ENCODE measurements at places on chromosomes 13 and 19. TPM values are rescaled to one million over a fixed set of nuclear protein-coding genes. Genes with fewer than 3 reads are reported as not detected.

The ZNF816 gene
- 3.8 TPM for total RNA-seq

- H3K4me3 ChIP-seq: no peak overlapping the region
- H3K27ac ChIP-seq: no peak overlapping the region
- no peak for DNase-seq
- H3K4me1 ChIP-seq: peaks cover 5% of the 10 kb centered on the region
- H3K27me3 ChIP-seq: no peaks in the 10 kb centered on the region
Observed at GRCh38 chr13:73730014-73730413, 404.2 kb downstream of the KLF12 start.

DNA sequence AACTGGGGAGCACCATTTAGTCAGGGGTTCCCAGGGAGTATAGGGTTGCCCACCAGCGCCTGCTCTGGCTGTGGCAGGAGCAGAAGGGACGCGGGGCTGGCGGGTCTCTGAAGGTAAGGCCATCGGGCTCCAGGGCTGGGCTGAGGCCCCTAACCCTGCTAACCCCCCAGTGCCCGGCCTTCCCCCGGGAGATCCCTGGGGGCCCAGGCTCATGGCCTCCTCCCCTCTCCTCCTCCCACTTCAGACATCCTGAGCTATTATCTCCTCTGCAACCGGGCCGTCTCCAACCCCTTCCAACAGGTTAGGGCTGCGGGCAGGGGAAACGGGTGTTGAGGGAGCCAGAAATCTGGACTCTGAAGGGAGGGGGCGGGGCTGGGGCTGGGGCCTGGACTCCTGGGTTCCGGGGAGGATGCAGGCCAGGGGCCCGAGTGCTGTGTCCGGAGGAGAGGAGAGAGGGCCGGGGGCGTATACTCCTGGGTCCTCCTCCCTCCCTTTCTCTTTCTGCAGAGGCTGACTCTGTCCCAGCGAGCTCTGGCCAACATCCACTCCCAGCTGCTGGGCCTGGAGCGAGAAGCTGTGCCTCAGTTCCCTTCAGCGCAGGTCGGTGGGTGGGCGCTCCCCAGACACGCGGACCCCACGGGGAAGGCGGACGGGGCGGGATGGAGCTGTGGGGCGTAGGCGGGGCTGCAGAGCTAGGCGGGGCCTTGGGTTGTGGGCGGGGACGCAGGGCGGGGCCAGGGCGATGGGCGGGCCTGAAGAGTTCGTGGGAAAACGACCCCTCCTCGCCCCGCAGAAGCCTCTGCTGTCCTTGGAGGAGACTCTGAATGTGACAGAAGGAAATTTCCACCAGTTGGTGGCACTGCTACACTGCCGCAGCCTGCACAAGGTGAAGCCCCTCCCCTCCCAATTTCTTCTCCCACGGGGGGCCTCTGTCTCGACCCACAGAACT, 15.3 kb downstream of the TTYH1 start:
- no peaks in the 10 kb centered on the region for H3K4me1 ChIP-seq
- H3K27me3 ChIP-seq: peaks cover 19% of the 10 kb centered on the region
- H3K27ac ChIP-seq: no peak overlapping the region
- DNase-seq: no peak
- H3K36me3 ChIP-seq: no peaks in the 10 kb centered on the region
- no peak overlapping the region for H3K4me3 ChIP-seq

The NKG7 gene
- total RNA-seq: not detected

The ONECUT3 gene
- not detected for total RNA-seq

DNA sequence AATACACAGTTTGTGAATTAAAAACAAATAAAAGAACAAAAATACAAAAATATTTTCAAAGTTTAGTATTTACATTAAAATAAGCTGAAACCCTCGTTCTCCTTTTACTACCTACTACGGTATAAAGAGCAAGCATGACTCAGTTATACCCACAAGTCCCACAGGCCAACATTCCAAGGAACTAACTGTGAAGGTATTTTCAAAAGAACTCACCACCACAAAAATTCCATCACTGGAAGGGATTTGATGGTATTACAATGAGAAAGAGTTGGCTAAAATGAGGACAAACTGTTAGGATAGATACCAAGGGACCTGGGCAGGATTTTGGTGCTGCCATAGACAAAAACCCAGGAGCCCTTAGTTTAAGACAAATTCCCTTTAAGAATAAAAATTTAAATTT, 122.7 kb downstream of the TBC1D4 start:
- H3K27ac ChIP-seq: peak overlapping the region; percentile 73
- peaks cover 11% of the 10 kb centered on the region for H3K36me3 ChIP-seq
- peak overlapping the region; percentile 57 for H3K4me3 ChIP-seq
- peak; percentile 93 for DNase-seq

DNA sequence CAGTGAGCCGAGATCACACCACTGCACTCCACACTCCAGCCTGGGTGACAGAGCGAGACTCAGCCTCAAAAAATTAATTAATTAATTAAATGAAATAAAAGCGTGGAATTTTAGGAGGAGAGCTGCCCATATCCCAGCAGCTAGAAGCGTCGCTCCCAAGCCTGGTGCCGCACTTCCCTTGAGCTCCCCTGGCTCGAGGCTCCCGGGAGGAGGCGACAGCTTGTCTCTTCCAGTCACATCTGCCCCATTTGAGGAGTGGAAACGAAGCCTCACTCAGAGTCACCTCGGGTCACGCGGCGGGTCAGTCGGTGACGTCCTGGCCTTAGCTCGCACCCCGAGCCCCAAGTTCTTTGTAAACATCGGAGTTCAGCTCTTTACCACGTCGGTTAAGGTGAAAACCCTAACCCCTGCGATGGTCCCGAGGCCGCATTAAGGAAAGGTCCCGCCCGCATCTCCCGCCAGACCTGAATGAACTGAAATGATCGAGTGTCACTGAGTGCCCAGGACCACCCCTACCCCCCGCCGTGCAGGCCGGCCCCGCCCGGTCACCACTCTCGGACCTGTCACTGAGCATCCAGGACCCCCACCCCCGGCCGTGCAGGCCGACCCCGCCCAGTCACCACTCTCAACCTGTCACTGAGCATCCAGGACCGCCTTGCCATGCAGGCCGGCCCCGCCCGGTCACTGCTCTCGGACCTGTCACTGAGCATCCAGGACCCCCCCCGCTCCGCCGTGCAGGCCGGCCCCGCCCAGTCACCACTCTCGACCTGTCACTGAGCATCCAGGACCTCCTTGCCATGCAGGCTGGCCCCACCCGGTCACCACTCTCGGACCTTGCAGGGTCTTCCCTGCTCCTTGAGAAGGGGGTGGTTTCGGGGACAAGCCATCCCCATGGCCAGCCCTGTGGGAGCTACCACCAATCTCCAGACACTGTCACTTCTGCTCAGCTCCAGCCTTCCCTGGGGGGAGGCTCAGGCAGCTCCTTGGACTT, 176.9 kb downstream of the KDM4B start:
- peaks cover 8% of the 10 kb centered on the region for H3K27me3 ChIP-seq
- H3K27ac ChIP-seq: no peak overlapping the region
- no peaks in the 10 kb centered on the region for H3K4me1 ChIP-seq
- peaks cover 6% of the 10 kb centered on the region for H3K36me3 ChIP-seq
- H3K4me3 ChIP-seq: no peak overlapping the region
- no peak for DNase-seq

The ZNF177 gene
- 0.80 TPM for total RNA-seq

DNA sequence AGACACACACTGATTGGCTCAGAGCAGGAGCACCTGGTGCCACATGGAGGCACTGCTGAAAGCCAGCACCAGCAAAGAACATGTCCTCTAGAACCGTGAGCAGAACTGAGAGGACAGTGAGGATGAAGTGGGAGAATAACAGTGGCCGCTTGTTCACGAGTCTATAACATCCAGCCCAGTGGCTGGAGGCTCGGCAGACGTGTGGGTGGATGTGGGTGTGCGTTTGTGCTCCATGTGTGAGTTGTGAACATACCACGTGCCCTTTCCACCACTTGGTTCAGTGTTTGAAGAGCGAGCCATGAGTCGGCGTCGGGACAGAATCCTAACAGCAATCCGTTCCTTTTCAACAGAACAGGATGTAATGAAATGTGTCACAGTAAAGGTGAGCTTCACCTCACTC, 113.0 kb downstream of the SOX1 start:
- no peak overlapping the region for H3K4me3 ChIP-seq
- peaks cover 6% of the 10 kb centered on the region for H3K36me3 ChIP-seq
- DNase-seq: no peak
- no peaks in the 10 kb centered on the region for H3K4me1 ChIP-seq
- no peak overlapping the region for H3K27ac ChIP-seq
- H3K27me3 ChIP-seq: peaks cover 7% of the 10 kb centered on the region

DNA sequence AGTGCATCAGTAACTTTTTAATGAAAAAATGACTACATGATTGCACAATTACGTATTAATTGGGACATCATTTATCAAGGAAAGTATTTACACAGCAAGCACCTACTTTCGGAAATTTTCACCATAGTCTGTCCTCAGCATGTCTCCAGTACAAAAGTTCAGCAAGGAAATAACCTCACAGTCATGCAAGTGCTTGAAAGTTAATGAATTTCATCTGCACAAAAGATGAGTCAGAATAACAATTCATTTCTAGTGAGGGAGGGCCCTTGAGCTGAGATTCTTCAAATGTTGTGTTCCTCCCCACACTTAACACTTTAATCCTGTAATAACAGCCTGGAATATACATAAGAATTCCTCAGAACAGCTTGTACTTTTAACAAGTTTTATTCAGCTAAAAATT, 49.0 kb upstream of the OXGR1 start:
- H3K4me3 ChIP-seq: no peak overlapping the region
- peaks cover 3% of the 10 kb centered on the region for H3K27me3 ChIP-seq
- no peaks in the 10 kb centered on the region for H3K36me3 ChIP-seq

- H3K27ac ChIP-seq: no peak overlapping the region
- DNase-seq: no peak
- no peak overlapping the region for H3K4me3 ChIP-seq
- H3K27me3 ChIP-seq: peaks cover 10% of the 10 kb centered on the region
- no peaks in the 10 kb centered on the region for H3K36me3 ChIP-seq
Observed at GRCh38 chr13:24039621-24040475, 120.7 kb upstream of the SPATA13 start.

DNA sequence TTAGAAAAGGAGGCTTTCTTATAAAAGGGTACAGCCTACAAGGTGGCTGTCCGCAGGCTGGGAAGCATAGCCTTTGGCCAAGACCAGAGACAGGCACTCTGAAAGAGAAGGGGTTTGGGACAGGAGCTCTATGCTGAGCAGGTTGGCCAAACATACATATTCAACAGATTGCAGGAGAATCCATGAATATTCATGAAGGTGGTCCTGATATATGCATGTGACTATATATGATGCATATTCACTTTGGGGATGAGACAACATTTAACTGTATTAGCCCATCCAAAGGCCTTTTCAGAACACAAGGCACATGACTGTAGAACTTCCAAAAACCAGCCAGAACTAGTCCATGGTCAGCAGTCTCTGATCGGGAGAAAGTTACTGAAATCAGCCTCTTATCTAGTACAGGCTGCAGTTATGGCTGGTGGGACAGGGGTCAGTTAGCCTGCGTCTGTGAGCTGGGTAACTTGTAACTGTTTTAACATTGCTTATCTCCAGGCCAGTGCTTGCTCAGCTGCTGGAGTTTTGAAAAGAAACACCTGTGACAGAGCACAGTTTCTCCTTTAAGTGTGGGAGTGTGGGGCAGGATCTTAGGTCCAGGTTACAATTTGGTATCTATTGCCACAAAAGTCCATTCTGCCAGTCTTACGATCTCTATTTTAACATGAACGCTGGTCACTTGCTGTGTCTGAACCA, 924.2 kb downstream of the UQCRFS1 start:
- no peak for DNase-seq
- H3K27ac ChIP-seq: no peak overlapping the region
- no peaks in the 10 kb centered on the region for H3K27me3 ChIP-seq
- peaks cover 13% of the 10 kb centered on the region for H3K36me3 ChIP-seq
- H3K4me3 ChIP-seq: no peak overlapping the region

DNA sequence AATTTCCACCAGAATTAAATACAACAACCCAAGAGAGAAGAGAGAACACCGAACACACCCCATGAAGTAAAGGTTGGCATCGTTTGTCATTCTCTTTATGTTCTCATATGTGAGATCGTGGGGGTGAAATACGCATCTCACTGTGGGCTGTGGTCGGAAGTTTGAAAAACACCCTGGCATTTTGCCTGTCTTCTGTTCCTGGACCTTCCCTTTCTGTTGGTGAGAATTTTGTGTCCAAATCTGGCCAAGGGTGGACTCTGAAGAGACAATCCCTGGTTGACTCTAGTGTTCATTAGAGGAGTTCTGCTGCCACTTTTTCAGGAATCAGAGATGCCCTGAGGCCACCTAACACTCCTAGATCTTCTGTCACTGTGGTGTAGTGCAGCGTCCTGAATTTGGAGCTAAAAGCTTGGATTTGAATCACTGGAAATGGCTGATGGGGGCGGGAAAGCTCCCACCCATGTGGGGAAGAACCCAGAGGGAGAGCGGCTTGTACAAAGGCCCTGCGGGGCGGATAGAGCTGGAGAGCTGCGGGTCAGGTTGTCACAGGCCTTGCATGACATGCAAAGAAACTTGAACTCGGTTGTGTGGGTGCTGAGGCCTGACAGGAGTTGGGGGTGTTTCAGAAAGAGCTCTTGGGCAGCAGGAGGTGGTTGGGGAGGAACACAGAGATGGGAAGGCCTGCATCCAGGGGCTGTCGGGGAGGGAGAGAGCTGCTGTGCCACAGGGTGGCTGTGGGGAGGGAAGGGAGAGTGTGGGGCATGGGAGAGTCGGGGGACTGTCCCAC, 11.1 kb upstream of the SPATA13 start:
- H3K4me1 ChIP-seq: peaks cover 47% of the 10 kb centered on the region
- H3K27ac ChIP-seq: peak overlapping the region; percentile 96
- peak overlapping the region; percentile 73 for H3K4me3 ChIP-seq
- no peaks in the 10 kb centered on the region for H3K36me3 ChIP-seq
- no peak for DNase-seq

DNA sequence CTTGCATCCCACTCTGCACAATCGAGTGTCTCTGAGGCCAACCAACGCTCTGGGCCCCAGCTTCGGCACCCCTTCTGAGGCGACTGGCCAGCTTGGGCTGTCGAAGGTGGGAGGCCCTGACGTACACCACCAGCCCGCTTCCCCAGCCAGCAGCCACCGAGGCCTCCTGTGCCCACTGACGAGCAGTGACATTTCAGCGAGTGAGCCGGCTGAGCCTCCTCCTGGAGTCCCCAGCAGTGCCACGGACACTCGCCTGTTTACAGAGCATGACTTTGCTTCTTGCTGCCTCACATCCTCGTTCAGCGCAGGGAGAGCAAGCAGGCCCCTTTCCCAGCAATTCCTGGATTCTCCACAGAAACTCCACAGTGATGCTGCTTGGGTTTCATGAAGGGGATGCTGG, 240.2 kb upstream of the MAB21L1 start:
- DNase-seq: no peak
- H3K4me3 ChIP-seq: no peak overlapping the region
- no peaks in the 10 kb centered on the region for H3K27me3 ChIP-seq
- H3K27ac ChIP-seq: no peak overlapping the region
- peaks cover 60% of the 10 kb centered on the region for H3K4me1 ChIP-seq
